Left lung (tissue), 14 donors: ENCODE measurements at places on chromosomes 6 and 20. TPM values are rescaled to one million over a fixed set of nuclear protein-coding genes. Genes with fewer than 3 reads are reported as not detected.

HSPA1L gene
- total RNA-seq = 1.2 TPM

- no peak for DNase-seq
Measured at GRCh38 chr6:144338951-144339700, 54.0 kb downstream of the UTRN start.

DNA sequence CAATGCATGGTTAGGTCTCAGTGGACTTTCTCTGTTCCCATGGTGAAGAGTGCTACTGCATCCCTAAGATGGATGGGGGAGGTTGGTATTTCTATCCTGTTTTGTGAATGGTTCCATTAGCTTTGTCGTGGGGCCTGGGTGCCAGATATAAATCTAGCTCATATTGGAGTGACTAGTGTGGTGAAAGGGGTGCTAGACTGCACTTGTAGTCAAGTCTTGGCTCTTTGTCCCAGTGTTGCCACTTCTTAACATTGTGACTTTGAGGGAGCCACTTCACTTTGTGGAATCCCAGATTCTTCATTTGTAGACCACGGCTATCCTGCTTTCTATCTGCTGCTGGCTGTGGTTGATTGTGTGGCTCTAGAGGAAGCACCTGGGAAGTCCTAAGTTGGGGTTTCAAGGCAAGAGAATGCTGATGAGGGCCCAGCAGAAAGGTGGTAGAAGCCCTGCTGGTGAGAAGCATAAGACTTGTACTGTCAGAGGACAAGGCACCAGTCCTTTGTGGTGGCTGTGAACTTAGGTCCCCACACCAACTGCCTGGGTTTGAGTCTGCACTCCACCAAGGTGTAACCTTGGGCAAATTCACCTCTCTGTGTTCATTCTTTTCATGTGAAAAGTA is 44.1 kb downstream of the VAPB start:
- no peak for DNase-seq

DNA sequence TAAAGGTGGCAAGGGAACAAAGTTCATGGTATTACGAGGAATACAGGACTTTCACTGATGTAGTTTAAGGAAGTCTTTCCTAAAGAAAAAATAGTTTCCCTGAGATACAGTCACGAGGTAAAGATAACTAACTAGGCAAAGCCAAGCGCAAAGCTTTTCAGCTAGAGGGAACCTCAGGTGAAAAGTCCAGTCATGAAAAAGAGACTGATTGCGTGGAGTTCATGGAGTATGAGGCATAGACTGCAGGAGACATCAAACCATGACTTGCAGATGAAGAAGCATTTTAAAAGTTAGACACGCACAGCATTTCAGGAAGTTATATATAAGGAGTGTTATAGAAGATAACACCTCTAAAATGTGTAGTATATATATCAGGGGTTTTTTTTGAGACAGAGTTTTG is 205.6 kb upstream of the ZNF184 start:
- DNase-seq = no peak

- no peak for DNase-seq
Measured at GRCh38 chr6:77324866-77325265, 138.4 kb downstream of the HTR1B start.

DNA sequence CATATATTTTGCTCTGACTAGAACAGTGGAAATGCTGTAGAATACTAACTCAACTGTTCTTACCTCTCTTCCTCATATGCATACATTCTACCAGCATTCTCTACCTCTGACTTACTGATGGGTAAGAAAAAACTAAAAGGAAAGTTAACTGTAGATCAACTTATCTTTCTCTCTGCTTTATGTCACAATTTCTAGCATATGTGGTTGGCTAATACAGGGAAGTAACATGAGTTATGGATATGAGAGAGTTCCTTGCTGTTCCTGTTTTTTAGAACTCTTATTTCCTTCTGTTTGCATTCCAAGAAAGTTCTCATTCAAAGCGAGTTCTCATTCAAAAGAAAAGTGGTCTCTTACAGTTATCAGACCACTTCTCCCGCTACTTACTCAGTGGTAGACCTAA is 226.8 kb upstream of the SGK1 start:
- no peak for DNase-seq

- DNase-seq = peak; percentile 75
Measured at GRCh38 chr20:38221119-38221589, 39.4 kb downstream of the KIAA1755 start.
